ENCODE measurements at places on chromosomes 5 and 9.

- DNase-seq = no peak
These were observed 191.2 kb downstream of the ACTL7B start for GRCh38 chr9:108664309-108665255.

- no peak for DNase-seq
These were observed 42.1 kb downstream of the CACNA1B start for GRCh38 chr9:137919649-137920141.

DNA sequence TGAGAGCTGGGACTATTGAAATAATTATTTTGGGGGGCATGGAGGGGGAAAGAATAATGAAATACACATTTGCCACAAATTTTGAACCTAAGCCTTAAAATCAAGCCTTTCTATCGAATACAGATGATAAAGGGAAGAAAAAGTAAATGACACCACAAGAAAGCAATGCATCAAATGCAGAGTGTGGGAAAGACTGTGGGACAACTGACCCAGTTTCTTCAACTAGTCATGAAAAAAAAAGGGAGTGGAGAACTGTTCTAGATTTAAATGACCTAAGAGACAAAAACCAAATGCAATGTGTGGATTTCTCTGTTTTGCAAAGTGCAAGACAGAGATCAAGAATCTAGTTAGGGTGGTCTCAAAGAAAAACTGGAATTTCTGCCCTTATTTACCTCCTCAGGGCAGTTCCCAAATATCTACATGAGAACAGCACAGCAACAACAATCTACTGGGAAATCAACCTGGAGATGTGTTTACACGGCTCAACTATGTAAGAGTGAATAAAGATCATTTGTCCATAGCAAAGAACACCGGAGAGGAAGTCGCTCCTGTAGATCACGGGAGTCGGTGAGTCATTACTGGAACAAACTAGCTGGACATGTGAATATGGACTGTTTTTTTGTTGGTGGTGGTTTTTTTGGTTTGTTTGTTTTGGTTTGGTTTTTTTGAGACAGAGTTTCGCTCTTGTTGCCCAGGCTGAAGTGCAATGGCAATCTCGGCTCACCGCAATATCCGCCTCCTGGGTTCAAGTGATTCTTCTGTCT, 145.9 kb downstream of the DROSHA start:
- no peak for DNase-seq

GRCh38 chr9:86682240-86682639, 265.1 kb downstream of the GAS1 start:
- no peak for DNase-seq

- DNase-seq = no peak
These were observed 682 bp upstream of the SPTAN1 start for GRCh38 chr9:128551657-128552152.

DNA sequence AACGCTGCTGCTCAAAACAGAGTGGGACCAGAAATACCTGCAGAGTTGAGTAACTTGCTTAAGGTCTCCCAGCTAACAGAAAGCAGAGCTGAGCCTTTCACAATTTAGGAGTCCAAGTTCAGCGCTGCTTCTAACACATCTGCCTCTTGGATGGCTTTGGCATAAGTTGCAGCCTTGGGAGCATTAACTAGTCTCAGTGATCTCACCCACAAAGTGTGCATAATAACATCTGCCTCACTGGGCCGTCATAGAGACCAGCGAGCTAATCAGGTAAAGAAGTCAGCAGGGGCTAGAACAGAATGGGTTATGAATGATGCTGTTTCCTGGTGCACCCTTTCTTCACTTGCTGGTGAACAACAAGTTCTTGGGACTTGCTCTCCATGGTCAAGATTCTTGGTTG, 36.5 kb downstream of the WWC1 start:
- no peak for DNase-seq

GRCh38 chr5:100858987-100859545, 44.0 kb downstream of the ST8SIA4 start:
- DNase-seq = no peak

DNA sequence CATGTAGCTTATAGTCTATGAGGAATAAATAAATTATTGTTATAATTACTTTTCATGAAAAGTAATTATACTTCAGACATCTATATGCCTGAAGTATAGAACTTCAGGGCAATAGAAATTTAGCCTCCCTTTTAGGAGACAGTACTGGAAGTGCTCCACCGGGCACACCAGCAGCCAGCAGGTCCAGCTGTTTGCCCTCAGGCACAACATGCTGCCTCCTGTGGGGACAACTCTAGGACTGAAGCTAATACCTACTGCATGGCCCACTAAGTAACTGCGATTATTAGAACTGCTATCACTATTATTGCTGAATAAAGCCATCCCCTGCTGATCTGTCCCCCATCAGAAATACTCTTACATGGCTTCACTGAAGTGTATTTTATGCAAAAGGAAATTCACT, 329.6 kb downstream of the MED10 start:
- DNase-seq = no peak

GRCh38 chr5:107826311-107827000, 155.7 kb upstream of the EFNA5 start:
- DNase-seq = no peak

DNA sequence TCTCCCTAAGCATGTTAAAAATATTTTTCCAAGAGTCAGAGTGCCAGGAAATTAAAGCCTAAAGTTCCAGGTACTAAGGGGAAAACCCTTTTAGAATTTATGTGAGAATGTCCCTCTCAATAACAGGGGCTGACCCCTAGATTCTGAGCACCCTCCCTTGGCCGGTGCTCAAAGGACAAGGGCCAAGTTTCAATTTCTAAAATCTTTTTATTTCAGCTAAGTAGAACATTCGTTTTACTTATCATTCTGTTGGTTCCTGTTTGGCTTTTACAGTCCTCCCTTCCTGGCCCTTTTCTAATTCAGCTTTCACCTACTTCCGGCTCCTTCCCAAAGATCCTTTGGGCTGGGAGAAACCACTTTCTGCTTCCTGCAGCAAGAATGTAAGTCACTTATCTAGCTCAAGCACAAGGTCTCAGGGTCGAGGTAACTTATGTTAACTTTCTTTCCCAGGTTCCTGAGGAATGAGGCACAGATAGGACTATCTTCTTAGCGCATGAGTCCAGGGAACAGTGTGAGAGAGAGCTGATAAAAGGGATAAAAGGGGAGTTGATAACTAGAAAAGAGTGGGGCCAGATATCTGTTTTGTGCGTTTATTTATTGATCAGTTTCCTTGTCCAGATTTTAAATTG, 34.6 kb upstream of the F2RL2 start:
- no peak for DNase-seq

DNA sequence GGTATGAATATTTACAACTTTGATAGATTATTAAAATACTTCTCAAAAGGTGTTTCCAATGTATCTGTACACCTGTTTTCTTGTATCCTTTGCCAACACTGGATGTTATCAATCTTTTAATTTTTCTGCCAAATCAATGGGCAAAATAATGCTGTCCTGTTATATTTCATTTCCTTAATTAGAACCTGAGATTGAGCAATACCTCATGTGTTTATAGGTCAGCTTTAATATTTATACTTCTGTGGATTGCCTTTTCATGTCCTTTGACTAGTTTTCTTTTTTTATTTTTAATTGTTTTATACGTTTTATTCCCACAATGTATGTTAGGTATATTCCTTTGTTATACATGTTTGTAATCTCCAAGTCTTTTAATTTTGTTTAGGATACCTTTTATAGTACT, 77.6 kb downstream of the JAK2 start:
- DNase-seq = no peak

DNA sequence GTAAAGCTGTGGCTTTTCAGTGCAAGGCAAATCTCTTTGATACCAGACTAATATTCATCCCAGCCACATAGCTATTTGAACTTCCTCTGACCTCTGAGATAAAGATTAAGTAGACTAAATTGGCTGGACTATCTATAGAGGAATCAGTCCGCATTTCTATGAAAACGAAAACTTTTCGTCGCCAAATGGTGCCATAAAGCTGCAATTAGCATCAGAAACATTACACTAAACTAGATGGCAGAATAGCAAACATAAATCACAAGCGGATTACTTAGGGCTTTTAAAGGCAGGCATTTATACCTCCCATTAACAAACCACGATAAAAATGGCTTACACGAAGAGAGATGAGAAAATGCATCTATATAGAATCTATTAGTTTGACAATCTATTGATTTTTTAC, 1009.7 kb upstream of the CDH6 start:
- no peak for DNase-seq

DNA sequence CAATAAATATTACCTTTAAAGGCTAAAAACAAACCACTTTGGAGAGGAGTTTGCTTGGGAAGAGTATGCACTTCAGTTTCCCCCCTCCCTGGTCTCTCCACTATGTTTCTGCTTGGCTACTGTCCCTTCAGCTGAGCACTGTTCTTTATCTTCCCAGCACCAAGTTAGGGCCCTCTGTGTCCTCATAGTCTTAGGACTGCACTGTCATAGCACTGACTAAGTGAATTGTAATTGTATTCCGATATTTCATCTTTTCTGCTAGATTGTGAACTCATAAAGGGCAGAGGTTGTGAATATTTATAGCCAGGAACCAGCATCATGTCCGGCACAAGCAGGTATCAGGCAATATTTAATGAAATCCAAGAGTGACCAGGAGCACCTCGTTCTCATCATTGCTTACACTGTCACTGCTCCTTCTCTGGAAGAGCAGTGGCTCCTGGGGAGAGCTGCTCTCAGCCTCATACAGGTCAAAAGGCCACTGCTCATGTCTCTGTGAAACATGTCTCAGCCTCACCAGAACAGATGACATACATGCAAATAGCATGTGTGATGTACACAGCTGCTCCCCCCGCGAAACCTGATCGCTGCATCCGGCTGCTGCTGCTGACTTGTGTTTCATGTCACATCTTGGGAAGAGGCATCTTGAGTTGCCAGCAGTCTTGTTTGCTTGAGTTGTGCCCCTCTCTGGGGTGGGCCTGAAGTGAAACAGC, 279.7 kb upstream of the MSX2 start:
- DNase-seq = no peak

DNA sequence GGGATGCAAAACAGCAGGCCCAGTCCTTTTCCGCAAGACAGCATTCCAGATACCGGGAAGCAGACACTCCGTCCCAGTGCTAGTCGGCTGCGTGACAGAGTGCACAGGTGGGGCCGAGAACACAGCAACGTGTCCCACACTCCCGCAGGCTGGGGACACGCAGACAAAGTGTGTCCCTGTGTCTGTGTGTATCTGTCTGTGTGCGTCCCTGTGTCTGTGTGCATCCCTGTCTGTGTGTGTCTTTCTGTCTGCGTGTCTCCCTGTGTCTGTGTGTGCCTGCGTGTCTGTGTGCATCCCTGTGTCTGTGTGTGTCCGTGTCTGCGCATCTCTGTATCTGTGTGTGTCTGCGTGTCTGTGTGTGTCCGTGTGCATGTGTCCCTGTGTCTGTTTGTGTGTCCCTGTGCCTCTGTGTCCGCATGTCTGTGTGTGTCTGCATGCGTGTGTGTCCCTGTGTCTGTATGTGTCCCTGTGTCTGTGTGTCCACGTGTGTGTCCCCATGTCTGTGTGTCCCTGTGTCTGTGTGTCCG, 137.0 kb downstream of the MRPL36 start:
- no peak for DNase-seq

DNA sequence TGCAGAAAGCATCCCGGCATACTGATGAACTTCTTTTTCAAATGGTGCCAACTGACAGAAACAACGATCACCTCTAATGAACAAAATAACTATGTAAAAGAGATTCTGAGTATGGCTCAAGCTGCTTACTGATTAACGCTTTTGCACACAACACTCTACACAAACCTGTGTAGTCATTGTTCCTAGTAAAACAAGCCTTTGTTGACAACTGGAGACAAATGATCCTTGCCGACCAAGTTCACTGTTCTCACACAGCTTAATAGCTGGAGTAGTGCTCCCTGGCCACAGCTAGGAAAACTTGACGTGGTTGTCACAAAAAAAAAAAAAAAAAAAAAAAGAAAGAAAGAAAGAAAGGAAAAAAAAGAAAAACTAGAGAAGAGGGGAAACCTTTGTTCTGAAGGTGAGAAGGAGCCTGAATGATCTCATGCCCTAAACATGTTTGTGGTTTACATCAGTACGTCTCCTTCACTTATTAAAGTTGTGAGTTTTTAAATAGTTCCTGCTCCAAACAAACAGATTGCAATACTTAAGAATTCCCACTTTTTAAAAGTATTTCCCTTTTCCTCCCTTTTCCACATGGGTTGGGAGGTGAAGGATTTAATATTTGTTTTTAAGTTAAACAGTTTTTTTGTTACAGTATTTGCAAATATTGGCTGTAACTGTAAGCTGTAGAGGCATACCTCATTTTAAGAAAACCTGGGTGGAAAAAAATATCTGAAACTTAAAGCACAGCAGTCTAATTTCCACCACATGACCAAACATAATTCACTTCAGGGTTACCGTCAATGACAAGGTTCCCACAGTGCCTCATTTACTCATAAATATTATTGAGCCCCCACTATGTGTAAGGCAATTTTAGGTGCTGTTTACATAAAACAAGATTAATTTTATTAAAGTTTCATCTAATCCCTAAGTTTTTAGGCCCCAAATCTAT, 63.7 kb downstream of the GLIS3 start:
- DNase-seq = no peak

DNA sequence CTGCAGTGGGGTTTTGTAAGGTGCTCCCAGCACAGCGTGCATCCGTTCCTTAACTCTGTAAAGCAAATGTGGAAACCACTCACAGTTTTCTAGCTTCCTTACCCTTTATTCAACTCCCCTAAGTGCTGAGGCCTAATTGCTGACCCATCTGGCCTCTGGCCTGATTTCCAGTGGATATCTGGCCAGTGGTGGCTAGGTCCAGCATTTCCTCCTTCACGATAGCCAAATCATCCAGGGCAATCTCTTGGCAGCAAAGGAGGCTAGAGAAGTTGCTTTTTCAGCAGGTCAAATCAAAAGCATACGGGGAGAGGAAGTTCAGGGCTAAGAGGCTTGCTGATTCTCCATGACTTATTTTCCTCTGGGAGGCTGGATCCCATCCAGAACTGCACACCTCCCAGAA, 286.3 kb upstream of the VLDLR start:
- DNase-seq = no peak

DNA sequence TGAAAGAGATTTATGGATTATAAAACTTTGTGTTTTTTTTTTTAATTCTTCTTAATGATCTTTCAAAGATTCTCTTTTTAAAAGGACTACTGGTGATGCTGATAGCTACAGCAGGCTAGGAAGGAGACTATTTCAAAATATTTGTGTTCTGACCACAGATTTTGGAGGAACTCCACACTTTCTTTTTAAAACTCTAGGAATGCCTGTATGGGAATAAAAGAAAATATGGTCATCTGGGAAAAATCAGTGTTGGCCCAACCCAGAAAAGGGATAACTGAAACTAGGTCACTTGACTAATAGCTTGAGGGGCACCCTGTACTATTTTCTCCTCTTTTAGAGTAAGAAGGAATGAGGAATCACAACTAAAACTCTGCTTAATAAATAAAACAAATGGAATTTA, 97.6 kb upstream of the ADAMTS19 start:
- DNase-seq = no peak

GRCh38 chr9:22682961-22683699, 236.5 kb downstream of the DMRTA1 start:
- DNase-seq = no peak

Data from NCI-H1092 (cell line).